ENCODE measurements at places on chromosomes 4 and X. TPM values are rescaled to one million over a fixed set of nuclear protein-coding genes. Genes with fewer than 3 reads are reported as not detected.
A peak's percentile ranks its signal among the peaks of the same experiment; 100 is the strongest.

The NDST4 gene
- polyA plus RNA-seq: not detected

GRCh38 chr4:69718396-69719271 lies 41.8 kb downstream of the SULT1B1 start:
- no peak for DNase-seq

- DNase-seq: no peak
Observed at GRCh38 chrX:152897222-152898131, at the start of gene ZNF185. ZNF185 (plus strand) TSS chrX:152898067; CDS start chrX:152914490, 16,423 bp downstream.

GRCh38 chrX:7372825-7373525 lies 225.0 kb upstream of the PUDP start:
- no peak for DNase-seq

GRCh38 chr4:29310252-29310651 lies 1409.9 kb upstream of the PCDH7 start:
- no peak for DNase-seq

The GABRB1 gene
- polyA plus RNA-seq: not detected

DNA sequence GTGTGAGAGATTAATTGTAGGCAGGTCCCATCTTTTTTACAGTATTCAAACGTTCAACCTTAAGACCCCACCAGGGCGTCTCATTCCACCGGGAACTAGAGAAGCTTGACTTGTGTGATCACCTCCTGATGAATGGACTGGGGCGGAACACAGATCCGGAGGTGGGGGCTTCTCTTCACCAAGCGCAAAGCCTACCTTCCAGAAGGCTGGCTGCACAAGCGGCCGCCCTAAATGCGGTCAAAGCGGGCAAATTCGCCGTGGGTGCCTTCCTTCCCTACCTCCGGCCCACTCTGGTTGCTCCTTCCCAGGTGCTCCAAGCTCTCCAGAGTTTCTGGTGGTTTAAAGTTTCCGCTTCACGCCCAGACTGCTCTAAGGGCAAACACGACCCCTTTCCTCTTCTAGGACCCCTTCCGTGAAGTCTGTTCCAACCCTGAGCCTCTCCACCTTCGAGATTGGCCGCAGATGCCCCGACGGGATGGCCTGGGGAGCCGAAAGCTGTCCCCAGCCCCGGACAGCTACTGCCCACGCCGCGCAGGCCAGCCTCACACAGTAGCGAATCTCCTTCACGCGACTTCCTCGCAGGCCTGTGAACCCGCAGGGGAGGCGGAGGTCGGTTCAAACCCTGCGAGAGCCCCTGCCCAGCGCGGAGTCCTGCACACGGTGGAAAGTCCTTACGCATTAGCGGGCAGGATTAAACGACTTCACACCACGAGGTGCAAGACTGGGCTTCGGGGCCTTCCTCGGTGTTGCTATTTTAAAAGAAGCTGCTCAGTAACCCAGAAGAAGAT lies 1.6 kb upstream of the WWC2 start:
- DNase-seq: no peak

GRCh38 chr4:41363384-41363981 lies 106.8 kb downstream of the UCHL1 start:
- peak; percentile 77 for DNase-seq

DNA sequence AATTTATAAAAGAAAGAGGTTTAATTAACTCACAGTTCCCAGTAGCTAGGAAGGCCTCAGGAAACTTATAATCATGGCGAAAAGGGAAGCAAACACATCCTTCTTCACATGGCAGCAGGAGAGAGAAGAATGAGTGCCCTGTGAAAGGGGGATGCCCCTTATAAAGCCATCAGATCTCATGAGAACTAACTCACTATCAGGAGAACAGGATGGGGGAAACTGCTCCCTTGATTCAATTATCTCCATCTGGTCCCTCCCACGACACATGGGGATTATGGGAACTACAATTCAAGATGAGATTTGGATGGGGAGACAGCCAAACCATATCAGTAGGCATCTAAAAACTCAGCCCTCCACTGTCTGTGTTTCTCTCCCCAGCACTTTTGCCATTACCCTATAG lies 22.4 kb downstream of the ANK2 start:
- no peak for DNase-seq

DNA sequence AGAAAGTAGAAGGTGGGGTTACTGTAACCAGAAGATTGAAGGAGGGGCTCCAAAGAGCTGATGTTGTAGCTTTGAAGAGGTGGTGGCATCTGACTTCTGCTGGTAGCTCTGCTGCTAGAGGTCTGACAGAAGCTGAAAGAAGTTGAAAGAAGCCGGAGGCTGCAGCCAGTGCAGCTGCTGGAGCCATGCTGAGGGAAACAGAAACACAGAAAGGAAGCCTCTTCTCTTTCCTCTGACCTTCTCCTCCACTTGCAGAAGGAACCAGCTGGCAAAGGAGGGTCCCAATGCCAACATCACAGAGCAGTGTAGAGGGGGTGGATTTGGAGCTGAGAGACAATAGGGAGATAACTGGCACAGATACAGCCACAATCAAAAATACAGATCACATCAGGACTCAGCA lies 89.3 kb upstream of the HHIP start:
- no peak for DNase-seq

- DNase-seq: no peak
Observed at GRCh38 chr4:98689507-98690174, 31.2 kb upstream of the TSPAN5 start.

GRCh38 chr4:151304755-151305154 lies 20.6 kb downstream of the SH3D19 start:
- no peak for DNase-seq

The RAP2C gene
- 12.9 TPM for polyA plus RNA-seq

DNA sequence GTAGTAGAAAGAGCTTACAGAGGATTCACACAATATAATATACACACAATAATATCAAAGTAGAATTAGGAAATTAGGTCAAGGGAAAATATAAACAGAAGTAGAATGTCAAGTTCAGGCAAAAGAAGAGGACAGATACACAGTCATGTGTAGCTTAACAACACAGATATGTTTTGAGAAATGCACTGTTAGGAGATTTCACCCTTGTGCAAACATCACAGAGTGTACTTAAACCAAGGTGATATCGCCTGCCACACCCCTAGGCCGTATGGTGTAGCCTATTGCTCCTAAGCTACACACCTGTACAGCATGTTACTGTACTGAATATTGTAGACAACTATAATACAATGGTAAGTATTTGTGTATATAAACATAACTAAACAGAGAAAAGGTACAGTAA lies 110.0 kb upstream of the EDNRA start:
- no peak for DNase-seq

DNA sequence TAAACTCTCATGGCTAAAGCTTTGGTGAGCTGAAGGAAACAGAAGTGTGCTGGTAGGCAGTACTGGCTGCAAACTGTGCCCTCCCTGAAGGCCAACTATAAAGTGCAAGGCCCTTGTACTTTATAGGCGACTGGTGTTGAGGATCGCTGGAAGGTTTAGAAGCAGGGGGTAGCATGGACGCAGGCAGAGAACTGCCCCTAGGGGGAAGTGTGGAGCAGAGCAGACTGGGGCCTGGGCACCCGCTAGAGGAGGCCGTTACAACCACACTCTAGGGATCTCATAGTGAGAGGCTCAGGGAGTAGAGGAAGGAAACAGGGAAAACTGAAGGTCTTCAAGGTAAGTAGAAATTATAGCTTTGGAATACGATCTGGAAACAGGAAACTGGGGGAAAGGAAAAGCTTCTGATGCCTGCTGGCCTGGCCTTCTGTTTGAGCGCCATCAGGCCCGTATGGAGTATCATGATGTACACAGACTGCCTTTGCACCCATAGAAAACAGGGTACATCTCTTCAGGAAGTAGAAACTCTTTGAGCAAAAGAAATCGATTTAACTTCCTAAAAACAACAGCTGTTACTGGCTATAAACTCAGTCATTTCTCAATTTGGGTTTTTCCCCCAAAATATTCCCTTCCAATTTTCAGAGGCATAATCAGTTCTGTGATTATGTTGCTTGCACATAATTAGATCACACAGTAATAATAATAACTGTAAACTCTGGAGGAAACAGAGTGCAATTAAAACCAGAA lies 23.9 kb upstream of the TMSB4X start:
- peak; percentile 74 for DNase-seq

DNA sequence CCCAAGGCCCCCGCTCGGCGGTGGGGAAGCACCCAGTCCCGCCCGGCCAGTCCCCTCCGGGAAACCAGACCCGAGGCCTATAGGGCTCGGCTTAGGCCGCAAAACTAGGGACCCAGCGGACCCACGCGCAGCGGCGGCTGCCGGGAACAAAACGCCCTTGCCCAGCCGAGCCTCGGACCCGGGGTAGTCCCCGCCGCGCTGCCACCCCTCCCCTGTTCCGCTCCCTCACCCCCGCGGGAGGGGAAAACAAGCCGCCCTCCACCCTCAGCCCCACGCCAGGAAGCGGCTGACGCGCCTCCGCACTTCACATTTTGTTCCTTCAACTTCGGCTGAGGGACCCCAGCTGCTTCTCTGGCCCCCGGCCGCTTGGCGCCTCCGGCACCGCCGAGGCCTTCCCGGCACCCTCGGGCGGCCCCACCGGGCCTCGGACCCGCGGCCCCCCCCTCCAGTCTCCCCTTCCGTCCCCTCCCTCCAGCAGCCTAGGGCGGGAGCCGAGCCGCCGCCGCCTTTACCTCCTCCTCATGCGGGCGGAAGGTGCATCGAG lies 694 bp downstream of the PDS5A start:
- DNase-seq: peak; percentile 83

The GATA1 gene
- polyA plus RNA-seq: not detected

The SLC4A4 gene
- polyA plus RNA-seq: 2.1 TPM

- no peak for DNase-seq
Observed at GRCh38 chrX:30822068-30822681, 66.9 kb downstream of the TAB3 start.

- no peak for DNase-seq
Observed at GRCh38 chr4:139781066-139781465, 115.4 kb downstream of the MGST2 start.

DNA sequence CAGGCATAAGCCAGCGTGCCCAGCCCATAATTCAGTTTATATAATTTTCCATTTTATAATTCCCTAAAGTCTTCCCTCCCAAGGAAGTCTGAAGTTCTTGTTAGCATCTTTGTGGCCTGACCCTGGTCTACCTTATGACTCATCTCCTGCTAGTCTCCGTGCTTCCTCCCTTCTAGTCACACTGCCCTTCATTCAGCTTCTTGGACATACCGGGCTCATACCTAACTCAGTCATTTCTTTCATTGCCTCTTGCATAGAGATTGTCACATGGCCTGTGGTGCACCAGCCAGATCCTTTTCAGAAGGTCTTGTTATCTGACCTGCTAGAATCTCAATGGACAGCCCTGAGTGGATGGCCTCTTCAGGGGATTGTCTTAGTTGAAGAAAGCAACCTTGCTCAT lies 22.8 kb upstream of the MAML3 start:
- no peak for DNase-seq

The EMD gene
- 157 TPM for polyA plus RNA-seq

The ESX1 gene
- polyA plus RNA-seq: not detected

The CHRDL1 gene
- polyA plus RNA-seq: not detected

GRCh38 chrX:7574325-7574724 lies 268.6 kb upstream of the VCX start:
- no peak for DNase-seq

GRCh38 chr4:118284169-118284568 lies 68.6 kb downstream of the PRSS12 start:
- no peak for DNase-seq

GRCh38 chrX:2314831-2315365 lies 185.9 kb downstream of the DHRSX start:
- DNase-seq: no peak

GRCh38 chr4:7924570-7924969 lies 15.1 kb downstream of the AFAP1 start:
- DNase-seq: no peak

DNA sequence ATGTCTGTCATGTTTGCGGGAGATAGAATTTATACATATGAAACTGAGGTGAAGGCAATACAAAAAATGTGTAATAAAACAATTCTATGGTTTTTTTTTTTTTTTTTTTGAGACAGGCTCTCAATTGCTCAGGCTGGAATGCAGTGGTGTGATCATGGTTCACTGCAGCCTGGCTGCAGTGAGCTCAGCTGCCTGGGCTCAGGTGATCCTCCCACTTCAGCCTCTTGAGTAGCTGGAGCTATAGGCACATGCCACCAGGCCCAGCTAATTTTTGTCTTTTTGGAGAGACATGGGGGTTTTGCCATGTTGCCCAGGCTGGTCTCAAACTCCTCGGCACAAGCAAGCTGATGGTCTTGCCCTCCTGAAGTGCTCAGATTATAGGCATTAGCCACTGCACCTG lies 10.1 kb downstream of the RADX start:
- no peak for DNase-seq

DNA sequence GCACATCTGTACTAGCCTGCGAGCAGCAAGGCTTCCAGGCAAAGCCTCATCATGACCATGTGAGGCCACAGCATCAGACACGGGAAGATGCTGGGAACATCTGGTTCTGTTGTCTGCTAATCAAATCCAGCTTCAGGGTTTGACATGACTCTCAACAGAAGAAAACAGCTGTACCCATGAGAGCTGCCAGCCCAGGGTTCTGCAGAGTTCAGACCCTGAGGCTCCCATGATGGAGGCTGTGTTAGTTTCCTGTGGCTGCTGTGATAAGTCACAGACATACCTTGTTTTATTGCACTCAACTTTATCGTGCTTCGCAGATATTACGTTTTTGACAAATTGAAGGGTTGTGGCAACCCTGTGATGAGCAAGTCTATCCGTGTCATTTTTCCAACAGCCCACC lies 37.5 kb downstream of the JAKMIP1 start:
- DNase-seq: no peak

The BLOC1S4 gene
- 8.8 TPM for polyA plus RNA-seq

DNA sequence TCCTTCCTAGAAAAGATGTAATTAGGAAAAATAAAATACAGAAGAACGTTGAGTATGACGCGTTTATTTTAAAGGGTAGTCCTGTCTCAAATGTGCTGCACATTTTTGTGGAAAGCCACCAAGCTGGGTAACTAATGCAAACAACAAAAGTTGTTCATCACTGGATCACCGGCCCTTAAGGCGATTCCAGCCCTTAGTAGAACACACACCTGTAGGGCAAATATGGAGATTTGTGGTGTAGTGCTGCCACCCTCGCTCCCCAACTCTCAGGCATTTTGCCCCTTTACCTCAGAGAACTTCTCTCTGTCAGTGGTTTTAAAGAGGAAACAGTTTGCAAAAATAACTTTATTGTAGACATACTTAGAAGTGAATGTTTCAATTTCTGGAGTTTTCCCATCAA lies 1.9 kb downstream of the TBL1X start:
- no peak for DNase-seq

DNA sequence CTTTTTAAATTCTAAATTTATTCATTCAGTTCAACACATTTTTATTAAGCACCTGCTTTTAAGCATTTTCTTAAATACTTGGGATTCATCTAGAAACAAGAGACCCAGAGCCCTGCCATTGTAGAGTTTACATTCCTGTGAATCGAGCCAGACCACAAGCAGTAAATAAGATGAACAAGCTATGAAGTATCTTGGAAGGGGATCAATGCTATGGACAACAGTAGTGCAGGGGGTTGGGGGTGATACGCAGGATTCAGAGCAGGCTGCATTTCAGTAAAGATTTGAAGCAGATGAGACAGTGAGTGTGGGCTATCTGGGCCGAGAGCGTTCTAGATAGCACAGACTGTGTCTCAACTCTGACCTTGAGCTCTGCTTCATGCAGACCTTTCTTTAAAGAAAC lies 35.1 kb downstream of the CLDN22 start:
- DNase-seq: no peak

The ATP1B4 gene
- polyA plus RNA-seq: not detected

- DNase-seq: no peak
Observed at GRCh38 chr4:42371305-42372252, 25.7 kb upstream of the SHISA3 start.

- peak; percentile 78 for DNase-seq
Observed at GRCh38 chr4:76896614-76897535, 1.1 kb downstream of the SOWAHB start.
